CD4-positive, alpha-beta T cell treated with Interferon alpha-2 for 1 hour (primary cell): ENCODE measurements at places on chromosomes 5 and 9.
A peak's percentile ranks its signal among the peaks of the same experiment; 100 is the strongest.

DNA sequence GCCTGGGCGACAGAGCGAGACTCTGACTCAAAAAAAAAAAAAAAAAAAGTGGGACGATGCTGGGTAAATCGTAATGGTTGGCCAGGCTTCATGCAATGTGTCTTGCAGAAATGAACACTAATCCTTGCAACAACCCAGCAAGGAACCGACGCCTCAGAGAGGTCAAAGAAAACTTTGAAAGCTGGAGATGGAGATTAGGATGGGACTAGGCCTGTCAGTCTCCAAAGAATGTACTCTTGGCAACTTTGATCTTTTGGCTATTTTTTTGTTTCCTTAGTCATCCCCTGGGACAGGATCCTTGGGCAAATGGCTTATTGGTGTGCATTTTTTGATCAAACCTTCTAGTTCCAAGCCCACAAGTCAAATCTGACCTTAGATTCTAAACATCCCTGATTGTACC lies 10.6 kb upstream of the PWWP2A start:
- no peak for DNase-seq

DNA sequence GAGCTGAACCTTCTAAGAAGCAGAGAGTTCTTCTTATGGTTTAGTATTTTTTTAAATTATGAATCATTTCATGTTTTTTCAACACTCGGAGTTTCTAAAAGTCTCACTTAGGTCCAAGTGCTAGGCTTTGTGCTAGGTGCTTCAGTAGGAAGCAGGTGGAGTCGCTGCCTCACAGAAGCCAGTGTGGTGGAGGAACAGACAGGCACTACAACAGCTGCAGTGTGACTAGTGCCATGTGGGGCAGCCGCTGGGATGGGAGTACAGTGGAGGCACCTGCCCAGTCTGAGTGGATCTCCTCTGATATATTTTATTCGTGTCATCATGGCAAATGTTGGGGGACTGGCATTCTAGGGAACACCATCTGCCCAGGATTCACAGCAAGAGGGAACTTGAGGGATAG lies 15.3 kb downstream of the PCDHGC5 start:
- DNase-seq: no peak

- DNase-seq: no peak
Measured at GRCh38 chr5:82820961-82821845, 256.0 kb downstream of the TMEM167A start.

DNA sequence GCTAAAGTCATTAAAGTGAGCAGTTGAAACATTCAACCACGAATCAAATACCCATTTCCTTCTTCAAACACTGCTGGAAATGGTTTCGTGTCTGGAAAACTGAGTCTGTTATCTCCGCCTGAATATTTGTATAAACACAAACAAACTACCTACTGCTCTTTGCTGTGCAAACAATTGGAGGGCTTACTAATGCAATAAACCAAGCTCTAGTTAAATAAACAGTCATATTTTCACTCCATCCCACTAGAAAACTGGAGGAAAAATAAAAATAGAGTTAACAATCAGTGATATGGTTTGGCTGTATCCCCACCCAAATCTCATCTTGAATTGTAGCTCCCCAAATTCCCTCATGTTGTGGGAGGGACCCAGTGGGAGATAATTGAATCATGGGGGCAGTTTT lies 397.6 kb downstream of the RASEF start:
- no peak for DNase-seq

GRCh38 chr9:129334105-129334935 lies 156.3 kb upstream of the IER5L start:
- peak; percentile 45 for DNase-seq

- no peak for DNase-seq
Measured at GRCh38 chr5:76524101-76524835, 98.9 kb downstream of the F2RL2 start.

GRCh38 chr5:122665051-122665450 lies 109.8 kb upstream of the SNX2 start:
- DNase-seq: no peak

GRCh38 chr9:27344776-27345175 lies 47.8 kb upstream of the EQTN start:
- DNase-seq: no peak

DNA sequence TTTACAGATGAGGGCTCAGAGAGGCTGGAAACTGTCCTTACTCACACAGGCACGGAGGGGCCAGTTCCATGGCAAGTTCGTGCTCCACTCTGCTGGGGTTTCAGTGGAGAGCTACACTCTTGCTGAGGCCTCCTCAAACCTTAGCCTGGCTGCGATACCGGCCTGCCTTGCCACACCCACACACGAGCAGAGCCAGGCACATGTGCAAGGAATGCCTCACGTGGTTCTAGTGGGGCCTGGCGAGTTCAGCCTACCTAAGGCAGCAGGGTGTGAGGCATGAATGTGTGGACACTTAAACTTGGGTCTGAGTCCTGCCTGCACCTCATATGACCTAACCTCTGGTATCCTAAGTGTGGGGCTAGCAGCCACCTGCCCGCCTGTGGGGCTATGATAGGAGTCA lies 21.5 kb upstream of the PRDM12 start:
- DNase-seq: no peak

- no peak for DNase-seq
Measured at GRCh38 chr5:93570294-93571113, 10.5 kb downstream of the NR2F1-AS1 start.

DNA sequence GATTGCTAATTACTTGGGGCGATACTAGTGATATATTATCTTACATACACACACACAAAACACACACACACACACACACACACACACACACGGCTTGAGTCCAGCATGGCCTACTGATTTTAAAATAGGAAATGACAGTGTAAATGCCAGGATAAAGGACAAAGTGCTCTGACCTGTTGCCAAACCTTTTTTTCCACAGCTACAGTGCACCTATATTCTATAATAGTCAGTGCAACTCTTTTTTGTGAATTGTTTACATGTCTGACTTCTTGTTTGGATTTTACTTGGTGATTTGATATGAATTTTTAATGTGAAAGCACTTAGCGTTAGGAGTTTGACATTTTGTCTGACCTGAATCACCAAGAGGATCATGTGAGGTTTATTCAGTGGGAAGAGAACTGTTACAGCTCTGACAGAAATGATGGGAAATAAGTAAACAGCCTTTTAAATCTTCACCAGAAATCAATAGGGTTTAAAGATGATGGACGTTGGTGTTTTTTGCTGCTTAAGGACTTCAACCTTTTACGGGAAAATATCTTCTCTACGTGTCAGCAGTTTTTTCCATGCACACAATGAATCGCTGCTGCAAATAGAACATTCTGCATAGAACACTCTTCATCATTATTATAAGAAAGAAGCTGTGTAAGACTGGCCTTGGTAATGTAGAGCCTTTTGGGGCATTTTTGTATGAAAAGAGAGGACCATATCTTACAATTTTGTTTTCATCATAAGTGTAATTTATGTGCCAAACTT lies 218.5 kb downstream of the RANBP17 start:
- no peak for DNase-seq

- no peak for DNase-seq
Measured at GRCh38 chr9:95023217-95024003, 294.1 kb downstream of the FANCC start.

DNA sequence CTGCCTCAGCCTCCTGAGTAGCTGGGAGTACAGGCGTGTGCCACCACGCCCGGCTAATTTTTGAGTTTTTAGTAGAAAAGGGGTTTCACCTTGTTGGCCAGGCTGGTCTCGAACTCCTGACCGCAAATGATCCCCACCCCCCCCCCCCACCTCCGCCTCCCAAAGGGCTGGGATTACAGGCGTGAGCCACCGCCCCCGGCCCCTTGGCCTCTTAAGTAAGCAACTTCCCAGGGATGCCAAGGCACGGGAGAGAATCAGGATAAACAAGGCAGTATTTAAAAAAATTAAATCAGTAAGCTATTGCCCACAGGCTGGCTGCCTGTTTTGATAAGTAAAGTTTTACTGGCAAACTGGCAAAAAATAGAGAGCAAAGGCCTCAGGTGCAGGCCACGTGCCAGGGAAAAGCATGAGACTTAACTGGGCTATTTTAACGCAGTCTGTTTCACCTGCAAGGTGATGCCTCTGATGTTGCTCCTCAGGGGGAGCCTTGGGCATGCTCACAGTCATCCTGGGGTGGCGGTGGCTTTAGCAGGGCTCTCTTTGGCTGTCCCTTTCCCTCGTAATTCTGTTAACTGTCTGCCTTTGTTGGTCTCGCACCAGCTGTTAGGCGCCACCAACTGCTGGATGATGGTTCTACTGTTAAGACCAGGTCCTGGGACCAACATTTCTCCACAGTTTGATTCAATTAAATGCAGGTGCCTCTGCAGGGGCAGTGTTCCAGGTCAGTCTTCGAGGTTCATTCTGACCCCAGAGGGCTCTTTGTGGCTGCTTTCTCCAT lies 19.4 kb upstream of the RNF130 start:
- DNase-seq: no peak

DNA sequence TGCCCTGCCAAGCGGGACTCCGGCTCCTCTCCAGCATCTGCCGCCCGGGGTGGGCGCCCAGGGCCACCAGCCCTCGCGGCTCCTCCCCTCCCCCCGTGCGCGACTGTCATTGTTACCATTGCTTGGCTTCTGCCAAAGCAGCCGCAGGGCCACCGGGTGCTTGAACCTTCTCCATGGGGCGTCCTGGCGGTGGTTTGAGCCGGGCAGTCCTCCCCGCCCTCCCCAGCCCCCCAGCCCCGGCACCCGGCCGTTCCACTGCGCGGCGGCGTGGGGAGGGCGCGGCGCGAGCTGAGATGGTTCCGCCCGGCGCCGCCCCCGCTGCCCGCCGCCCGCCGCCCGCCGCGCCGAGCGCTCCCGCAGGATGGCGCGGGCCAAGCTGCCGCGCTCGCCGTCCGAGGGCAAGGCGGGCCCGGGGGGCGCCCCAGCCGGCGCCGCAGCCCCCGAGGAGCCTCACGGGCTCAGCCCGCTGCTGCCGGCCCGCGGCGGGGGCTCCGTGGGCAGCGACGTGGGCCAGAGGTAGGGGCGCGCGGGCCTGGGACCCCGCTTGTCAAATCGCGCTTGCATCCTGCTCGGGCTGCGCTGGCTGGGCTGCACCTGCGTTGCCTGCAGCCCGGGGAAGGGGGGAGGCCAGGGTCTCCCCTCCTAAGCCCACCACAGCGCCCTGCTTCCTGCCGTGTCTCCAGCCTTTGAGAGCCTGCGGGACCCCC lies 34.4 kb downstream of the KCNT1 start:
- no peak for DNase-seq

DNA sequence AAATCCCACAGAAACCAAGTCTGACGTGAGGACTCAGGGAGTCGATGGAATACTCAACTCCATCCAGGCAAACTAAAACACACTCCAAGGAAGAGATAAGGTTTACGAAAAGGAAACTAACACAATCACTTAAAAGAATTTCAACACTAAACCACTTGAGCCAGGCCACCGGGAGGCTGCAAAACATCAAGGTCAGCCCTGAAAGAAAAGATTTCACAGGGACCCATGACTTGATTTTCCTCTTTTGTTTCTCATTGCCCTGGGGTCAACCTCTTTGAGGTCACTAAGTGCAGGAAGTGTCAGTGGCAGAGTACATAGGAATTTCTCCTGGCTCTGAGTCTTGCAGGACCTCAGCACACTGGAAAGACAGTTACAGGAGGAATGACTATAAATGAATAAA lies 77.8 kb upstream of the TARS1 start:
- DNase-seq: no peak

DNA sequence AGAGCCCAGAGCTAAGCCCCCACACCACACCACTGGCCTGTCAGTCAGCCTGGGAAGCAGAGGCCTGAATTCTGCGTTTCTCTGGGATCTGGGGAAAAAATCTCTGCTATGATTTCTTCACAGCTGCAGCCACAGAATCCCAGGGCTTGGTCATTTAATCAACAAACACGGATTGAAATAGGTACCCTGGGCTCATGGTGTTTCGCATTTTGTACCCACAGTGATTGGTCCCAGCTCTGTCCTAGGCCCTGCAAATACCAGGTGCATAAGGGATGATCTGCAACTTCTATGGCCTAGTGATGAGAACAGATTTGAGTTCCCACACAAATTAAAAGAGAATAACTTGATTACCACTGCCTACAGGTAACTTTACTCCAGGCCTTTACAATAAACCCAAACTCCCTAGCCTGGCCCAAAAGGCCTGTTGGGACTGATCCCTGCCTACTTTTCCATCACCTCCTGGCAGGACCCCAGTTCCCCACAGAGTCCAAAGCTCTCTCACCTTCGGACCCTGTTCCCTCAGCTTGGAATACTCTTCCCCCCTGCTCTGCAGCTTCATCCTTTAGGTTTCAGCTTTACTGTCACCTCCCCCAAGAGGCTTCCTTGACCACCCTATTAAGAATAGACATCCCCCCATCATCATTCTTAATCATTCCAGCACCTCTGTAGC lies 14.7 kb upstream of the SAP30L start:
- no peak for DNase-seq

GRCh38 chr5:1743061-1743768 lies 56.4 kb downstream of the MRPL36 start:
- no peak for DNase-seq

- no peak for DNase-seq
Measured at GRCh38 chr5:59905188-59905587, 11.7 kb upstream of the PDE4D start.

DNA sequence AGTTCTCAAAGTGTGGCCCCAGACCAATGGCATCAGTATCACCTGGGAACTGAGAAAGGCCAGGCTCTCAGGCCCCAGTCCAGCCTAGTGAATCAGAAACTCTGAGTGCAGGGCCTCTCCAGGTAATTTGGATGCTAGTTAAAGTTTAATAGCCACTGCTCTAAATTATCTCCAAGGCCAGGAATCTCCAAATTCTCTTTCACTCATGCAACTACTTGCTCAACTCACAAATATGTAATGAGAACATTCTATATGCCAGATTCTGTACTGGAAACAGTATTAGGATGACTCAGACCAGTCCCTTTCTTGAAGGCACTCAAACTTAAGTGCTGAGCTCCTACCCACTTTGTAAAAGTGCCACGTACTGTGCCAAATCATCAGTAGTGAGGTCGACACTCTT lies 84.6 kb downstream of the PAPPA start:
- no peak for DNase-seq

- no peak for DNase-seq
Measured at GRCh38 chr9:129184596-129185122, 6.6 kb upstream of the IER5L start.

DNA sequence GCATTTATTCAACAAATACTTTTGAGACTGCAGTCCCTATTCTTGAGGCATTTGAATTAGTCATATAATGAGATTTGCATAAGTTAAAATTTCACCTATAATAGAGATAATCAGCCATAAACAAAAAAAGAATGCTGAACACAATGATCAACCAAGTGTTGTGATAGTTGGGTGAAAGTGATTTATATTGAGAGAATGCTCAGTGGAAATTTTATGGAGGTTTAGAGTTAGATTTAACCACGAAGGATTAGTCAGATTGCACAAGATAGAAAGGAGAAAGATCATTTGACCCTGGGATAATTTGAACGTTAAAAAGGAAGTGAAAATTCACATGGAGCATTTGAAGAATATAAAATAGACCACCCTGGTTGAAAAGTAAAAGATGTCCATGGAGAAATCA lies 356.2 kb downstream of the NPR3 start:
- DNase-seq: no peak

DNA sequence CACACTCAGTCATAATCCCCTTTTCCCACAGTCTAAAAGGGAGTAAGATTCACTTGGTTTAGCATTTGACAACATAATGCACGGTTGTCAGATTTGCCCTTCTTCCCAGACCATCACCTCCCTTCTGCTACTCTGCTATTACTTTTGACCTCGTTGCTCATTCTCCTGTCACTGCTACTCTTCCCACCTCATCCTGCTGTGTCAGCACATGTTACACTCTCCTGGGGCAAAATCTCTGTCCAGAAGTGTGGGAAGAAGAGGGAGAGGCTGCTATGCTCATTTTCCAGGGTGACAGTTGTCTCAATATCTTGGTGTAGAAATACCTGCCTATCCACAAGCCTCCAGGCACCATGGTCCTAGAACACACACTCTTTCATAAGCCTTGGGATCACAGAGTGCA lies 449.9 kb upstream of the PIK3R1 start:
- no peak for DNase-seq

GRCh38 chr5:158845941-158846340 lies 253.8 kb downstream of the EBF1 start:
- DNase-seq: no peak
